ENCODE measurements at places on chromosomes 4 and X.

DNA sequence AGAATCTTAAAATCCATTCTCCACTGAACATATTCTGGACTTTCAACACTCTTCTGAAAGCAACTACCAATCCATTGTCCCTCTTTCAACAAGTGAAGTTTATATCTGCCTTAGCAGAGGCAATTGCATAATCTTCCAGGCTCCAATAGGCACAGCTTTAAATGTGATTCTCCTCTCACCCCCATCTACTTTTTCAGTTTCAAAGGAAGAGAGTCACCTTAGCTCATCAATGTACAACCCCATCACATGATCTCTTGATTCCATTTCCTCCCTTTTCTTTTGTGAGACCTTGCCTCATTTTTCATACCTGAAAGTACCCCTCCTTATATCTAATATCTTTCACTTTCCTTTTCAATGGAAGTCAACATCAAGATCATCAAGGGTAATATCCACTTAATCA lies 921.7 kb upstream of the EPHA5 start:
- DNase-seq, result no peak

DNA sequence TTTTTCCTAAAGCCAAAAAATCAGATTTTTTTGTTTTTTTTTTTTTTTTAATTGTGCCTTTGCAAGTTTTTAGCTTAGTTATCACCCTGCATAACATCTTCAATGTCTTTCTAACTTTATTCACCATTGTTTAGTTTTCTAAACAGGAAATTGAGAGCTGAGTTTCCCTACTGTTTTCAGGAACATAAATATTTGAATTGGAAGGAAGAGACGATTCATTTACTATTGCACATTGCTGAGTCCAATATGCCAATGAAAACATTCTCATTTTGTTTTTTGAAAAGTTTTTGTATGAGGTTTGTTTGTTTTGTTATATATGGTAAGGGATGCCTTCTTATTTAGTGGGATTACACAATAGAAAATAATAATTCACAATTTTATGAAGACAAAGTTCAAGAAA lies 148.4 kb downstream of the ANKRD50 start:
- DNase-seq, result no peak

- no peak for DNase-seq
Measured at GRCh38 chr4:124964251-124964650, 251.7 kb upstream of the ANKRD50 start.

DNA sequence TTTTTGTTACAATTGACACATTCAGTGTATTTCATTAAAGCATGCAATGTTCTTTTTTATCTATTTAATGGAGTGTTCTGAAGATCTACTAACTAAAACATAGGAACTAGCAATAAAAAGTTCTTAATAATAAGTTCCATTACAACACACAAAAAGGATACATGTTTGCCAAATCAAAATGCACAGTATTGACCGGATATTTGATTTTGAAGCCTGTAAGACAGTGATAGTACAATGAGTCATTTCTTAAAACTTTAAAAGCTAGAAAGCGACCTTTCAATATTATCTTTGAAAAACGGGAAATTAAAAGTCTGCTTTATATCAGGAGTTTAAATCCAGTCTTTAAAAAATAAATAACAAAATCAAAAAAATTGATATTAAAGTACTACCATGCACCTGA lies 2.4 kb upstream of the PRDM5 start:
- DNase-seq, result no peak

DNA sequence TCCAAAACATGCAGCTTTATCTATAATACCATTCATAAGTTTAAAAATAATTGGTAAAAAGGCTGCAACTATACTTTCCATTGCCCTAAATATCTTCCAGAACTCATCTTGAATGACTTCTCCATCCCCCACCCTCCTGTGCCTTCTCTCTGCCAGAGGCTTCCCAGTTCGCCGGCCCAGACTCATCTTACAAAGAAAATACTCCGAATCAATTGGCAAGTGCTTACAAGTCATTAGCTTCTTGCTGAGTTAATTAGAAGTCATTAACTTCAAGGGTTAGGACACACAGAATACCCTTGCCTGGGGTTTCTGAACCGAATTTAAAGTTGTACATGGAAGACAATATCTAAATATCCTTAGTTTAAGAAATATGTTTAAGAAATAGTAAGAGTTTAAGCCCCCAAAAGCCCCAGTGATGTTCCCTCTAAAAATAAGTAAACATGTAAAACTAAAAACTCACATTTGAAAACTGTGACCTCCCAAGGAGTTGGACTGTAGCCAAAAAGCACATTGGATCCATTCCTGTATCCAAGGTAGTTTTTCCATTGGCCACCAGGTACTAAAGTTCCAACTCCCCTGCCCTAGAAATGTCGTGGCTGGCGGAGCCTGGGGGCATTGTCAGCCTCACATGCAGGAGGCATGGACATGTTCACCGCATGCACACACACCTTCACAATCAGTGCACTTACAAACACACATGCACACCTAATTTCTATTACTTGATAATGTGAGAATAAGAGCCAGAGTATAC lies 535.2 kb upstream of the FAT1 start:
- no peak for DNase-seq

DNA sequence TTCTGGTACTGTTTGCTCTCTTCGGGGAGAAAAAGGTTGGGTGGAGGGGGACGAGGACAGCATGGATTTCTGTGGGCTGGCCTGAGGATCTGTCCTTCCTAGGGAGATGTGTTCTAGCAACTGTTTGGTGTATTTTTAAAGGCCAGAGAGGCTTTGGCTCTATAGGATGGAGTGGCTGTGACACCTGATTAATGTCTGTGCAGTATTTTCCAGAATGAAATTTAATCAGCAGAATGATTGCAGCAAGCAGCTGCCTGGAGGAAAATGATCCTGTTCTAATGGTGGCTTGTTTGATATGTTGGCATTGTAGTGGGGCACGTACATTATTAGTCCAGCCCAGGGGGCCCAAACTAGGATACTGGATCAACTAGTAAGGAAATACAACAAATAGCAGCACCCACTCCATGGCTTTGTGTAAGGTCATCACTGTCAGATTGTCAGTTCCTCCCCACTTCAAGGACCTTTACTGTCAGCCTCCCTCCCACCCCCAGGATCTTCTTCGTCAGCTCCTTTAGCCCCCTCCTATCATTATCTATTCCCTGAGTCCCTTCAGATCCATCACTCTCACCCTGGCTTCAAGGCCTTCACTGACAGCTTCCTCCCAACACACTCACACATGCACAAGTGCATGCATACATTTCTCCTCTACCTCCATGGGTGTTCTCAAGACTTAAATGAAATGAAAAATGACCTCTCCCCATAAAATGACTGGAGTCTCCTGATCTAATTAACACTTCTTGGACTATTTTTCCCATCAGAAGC lies 10.4 kb upstream of the TMEM255A start:
- DNase-seq, result no peak

- DNase-seq, result no peak
Measured at GRCh38 chrX:8845060-8845459, 43.9 kb upstream of the FAM9A start.

DNA sequence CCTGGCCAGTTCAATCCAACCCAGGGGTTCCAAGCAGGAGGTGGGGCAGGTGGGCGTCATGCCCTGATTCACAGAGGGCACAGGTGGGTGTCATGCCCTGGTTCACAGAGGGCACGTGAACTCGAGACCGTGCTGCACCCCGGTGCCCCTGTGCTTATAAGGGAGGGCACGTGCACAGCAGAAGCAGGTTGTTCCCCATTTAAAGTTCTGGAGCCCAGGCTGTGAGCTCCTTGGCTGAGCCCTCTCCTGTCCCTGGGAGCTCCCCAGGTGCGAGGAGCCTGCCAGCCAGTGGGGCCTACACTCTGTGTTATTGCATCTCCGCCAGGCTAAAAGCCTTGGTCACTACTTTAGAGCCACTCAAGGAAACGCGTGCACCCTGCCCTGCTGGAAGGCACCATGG lies 3.2 kb upstream of the CPZ start:
- no peak for DNase-seq

Data from SK-N-MC (cell line).